ENCODE measurements at places on chromosomes 1 and 21.

- DNase-seq = no peak
Measured at GRCh38 chr1:85195703-85196102, 5.1 kb downstream of the SYDE2 start.

DNA sequence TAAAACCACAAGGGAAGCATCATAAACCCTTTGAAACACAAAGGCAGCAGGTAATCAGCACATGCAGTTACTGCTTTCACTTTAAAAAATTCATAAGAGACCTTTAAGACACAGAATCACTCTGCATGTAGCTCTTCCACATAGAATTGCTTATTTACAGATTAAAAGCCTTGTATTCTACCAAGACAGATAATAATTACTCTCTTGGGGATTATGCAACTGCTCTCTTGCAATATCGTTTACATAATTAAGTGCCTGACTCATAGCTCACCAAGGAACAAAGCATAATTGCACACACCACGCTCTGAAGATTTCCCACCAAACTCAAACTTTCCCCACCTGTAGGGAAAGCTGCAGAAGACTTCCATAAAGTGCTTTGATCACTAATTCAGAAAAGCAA lies 87.9 kb downstream of the VAV3 start:
- no peak for DNase-seq

GRCh38 chr1:30830537-30830936 lies 73.0 kb upstream of the LAPTM5 start:
- no peak for DNase-seq

DNA sequence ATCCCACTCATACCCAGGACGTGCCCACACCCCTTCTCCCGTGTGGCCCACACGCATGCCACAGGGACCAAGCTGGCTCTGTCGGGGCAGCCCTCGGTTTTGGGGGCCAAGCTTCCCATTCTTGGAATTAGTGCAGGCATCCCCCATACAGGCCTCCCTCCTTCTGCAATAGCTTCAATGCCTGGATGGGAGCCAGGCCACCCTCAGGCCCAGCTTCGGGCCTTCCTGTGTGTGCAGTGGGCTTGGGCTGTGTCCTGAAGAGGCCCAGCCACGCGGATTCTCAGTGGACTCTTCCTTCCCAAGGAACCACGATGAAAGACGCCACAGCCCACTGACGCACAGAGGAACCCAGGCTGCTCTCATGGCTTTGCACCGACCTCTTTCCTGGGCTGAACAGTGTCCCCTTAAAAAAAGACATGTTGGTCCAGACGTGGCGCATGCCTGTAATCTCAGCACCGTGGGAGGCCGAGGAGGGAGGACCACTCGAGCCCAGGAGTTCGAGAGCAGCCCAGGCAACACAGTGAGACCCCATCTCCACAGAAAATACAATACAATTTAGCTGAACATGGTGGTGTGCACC lies 3.4 kb downstream of the KRTAP10-11 start:
- DNase-seq = no peak

GRCh38 chr1:35470977-35471613 lies 86.1 kb downstream of the KIAA0319L start:
- DNase-seq = no peak

DNA sequence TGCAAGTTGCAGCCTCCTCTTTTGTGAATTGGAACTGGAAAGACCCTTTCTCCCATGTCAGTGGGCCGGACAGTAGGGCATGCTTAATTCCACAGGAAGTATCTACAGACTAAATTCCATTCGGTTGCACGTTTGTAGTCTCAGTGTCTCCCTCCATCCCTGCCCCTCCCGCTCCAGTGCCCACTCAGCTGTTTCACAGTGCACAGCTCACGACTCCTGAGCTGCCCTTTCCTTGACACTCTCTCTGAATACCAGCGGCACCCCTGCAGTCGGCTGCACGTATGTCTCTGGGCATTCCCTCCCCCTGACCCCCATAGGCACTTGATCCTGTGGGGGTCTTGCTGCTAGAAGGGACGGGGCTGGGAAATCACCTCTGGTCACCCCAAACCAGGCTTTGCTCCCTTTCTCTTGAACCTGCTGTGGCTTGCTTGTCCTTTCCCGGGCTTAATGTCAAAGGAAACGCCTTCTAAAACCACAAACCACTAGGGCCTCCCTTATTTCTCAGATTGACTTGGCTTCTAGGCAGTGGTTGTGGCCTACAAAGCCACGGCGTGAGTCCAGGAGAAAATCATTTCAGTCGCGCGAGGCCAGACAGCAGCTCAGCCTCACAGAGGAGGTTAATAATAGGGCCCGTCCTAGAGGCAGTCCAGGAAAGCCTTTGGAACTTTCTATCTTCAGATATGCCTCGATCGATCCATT lies 365.3 kb upstream of the PROX1 start:
- no peak for DNase-seq

Data from stimulated activated CD8-positive, alpha-beta memory T cell treated with anti-CD3 and anti-CD28 coated beads, Interleukin-15, amount 100 ng/mL, for 24 hours (primary cell).